Activated T-cell treated with anti-CD3 and anti-CD28 coated beads, Interleukin-2, amount 50 U/mL, for 1 hour (primary cell): ENCODE measurements at places on chromosomes 1 and 21.

DNA sequence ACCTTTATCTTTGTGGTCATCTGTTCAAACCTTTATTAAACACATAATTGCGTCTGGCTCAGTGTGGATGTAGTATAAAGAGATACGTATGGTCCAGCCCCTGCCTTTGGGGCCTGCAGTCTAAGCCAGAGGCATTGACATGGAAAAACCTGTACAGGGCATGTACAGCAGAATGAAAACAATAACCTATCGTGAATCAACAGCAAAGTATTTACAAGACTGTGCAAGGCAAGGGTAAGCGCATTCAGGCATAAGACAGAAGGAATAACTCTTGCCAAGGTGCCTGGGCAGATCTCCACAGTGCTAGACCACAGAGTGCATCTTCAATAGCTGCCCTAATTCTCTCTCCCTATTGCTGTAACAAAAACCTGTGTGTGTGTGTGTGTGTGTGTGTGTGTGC, 35.5 kb downstream of the KIRREL1 start:
- DNase-seq, result no peak

DNA sequence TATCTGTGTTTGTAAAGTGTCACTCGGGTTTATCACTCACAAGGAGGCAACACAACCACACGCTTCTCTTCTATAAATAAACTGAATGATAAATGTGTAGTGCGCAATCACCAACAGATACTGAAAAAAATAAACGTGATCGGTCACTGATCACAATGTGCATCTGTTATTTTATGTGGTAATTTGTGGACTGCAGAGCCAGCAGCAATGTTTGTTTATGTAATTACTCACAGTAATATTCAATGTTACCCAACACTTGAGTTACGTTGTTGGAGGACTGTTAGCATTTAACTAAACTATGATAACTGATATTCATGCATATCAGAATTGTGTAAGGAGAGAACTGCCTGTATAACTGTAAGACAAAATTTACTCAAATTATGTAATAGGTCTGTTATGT, 129.6 kb downstream of the USH2A start:
- DNase-seq, result no peak

DNA sequence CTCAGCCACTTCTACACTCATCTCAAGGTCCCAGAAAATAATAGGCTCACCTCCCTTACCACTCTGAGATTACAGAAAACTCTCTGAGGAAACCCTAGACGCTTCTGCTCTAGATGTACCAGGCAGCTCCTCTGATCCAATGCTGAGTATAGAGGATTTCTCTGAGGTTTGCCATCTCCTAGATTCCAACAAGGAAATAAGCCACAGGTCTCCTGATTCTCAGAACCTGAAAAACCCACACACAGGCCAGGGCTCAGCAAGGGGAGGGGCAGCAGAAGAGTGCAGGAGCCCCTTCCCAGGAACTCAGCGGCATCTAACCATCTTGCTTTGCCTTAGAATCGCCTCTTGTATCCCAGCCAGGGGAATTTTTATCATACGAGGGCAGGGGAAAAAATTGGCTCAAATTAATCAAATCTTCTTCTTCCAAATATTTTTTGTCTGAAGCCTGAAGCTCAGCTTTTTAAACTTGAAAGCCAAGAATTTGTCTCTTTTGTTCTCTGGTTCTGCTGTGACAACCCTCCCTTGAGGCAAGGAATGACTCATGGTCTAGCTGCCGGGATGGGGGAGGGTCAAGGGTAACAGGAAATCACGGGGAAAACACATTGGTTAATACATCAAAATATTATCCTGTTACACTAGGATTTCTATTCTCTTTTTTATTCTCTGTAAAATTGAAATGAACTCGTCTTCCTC, 30.8 kb downstream of the GORAB start:
- no peak for DNase-seq

- no peak for DNase-seq
Observed at GRCh38 chr1:81757398-81758020, 43.2 kb upstream of the ADGRL2 start.

DNA sequence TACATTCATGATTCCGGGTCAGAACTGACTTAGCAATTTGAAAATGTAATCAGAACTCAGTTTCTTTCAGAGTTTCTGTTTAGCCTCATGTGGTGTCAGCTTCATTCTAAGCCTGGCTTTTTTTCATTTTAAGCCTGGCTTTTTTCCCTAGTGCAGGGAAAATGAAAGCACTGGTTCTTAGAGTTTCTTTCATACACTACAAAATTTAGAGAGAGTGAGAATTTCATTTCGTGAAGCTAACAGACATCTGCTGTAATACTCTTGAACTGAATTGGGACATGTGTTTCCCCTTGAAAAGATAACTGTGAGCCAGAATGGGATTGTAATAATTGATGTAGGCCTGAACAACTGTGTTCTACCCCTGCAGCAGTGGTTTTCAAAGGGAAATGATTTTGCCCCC, 95.3 kb upstream of the KIAA0040 start:
- no peak for DNase-seq

DNA sequence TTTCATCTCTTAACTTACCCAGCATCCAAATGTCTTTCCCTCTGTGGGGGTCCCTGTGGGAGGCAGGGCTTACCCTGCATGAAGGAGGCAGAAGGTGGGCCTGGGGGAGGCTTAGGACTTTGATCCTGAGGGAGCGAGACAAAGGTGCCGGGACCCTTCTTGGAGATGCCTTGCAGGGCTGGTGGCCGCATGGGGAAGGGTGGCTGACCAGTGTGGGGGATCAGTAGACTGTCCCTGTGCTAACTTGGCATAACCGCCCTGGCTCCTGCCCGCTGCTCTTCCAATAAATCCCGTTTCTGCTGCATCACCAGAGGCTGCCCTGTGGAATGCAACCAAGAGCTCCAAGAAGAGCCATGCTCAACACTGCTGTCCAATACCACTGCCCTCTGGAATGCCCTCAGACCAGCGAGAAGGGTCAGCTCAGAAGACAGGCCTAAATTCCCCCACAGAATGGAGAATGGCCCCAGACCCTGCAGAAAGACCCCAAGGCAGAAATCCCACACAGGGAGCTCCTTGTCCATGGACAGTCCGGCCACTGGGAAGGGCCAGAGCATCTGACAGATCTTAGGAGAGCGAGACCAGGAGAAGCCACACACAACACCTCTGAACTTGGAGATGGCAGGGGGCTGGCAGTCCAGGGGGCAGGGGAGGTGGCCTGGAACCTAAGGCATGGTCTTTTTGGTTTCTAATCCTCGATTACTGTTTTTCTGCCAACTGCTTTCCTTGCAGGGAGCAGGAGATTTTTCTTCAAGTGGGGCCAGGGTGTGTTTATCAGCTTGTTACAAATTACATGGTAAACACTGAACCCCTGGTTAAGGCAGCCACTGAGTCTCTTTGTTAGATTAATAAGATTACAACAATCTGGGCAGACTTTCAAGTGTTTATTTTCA, 46.7 kb upstream of the DMRTB1 start:
- no peak for DNase-seq
